ENCODE measurements at places on chromosomes 1 and 21.

DNA sequence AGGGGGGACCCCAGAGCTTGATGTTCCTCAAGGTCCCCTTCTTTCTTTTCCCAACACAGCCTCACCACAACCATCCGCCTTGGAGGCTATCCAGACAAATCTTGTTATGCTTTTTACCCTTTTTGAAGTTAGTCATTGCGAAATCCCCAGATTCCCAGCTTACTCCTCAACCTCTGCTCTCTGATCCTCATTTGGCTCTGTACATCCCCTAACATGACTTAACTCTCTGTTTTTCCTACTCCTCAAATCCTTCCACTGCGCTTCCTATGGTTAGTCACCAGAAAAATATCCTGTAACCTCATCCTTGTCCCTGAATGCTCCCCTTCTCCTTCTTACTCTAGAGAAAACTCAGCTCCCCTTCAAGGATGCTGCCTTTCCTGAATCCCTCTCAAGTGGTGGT, 189.1 kb upstream of the POU3F1 start:
- no peak for DNase-seq

- DNase-seq = no peak
These were observed 139.6 kb downstream of the BRINP2 start for GRCh38 chr1:177310326-177310725.

GRCh38 chr1:204292740-204293139, 67.0 kb downstream of the PLEKHA6 start:
- no peak for DNase-seq

GRCh38 chr1:220040028-220040596, 6.2 kb downstream of the EPRS1 start:
- no peak for DNase-seq

GRCh38 chr1:8284127-8284526, 33.8 kb upstream of the SLC45A1 start:
- DNase-seq = no peak

DNA sequence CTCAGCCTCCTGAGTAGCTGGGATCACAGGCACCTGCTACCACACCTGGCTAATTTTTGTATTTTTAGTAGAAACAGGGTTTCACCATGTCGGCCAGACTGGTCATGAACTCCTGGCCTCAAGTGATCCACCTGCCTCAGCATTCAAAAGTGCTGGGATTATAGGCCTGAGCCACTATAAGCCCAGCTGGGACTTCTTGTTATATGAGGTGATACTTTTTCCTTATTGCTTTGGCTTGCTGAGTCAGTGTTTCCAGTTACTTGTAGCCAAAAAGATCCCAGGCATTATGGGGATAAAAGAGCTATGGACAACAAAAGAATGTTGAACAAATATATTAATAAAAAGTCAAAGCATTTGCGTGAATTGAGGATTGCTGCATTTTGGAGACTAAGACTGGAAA, 69.9 kb upstream of the LPGAT1 start:
- no peak for DNase-seq

GRCh38 chr1:196723325-196724185, 51.1 kb upstream of the CFHR3 start:
- peak; percentile 49 for DNase-seq

GRCh38 chr1:110214454-110215404, 4.6 kb downstream of the KCNC4 start:
- no peak for DNase-seq

- no peak for DNase-seq
These were observed 54.9 kb downstream of the ACOT7 start for GRCh38 chr1:6338695-6339094.

DNA sequence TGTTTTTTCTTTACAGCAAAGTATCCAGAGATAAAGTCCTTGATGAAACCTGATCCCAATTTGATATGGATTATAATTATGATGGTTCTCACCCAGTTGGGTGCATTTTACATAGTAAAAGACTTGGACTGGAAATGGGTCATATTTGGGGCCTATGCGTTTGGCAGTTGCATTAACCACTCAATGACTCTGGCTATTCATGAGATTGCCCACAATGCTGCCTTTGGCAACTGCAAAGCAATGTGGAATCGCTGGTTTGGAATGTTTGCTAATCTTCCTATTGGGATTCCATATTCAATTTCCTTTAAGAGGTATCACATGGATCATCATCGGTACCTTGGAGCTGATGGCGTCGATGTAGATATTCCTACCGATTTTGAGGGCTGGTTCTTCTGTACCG, 6.5 kb downstream of the DEGS1 start:
- DNase-seq = no peak

DNA sequence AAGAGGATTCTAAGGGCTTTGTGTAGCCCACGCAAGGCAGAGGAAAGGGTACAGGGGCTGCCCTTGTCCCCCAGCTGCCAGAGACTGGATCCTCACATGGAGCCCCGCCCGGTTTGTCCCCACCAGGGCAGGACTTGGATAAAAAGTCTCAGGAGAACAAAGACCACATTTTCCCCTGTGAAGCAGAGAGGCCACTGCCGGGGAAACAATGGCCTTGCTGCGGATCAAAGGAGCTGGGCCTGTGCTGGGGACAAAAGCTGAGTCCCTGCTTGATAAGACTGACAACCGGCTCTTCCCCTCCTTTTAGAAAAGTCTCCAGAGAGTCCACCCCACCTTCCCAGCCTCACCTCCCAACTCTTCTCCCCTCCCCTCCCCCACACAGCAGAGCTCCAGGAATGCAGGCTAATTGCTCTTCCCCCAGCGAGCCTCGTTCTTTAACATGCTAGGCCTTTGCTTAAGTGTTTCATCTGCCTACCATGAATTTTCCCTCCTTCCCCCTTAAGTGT, 142.4 kb downstream of the PLPP3 start:
- DNase-seq = no peak

DNA sequence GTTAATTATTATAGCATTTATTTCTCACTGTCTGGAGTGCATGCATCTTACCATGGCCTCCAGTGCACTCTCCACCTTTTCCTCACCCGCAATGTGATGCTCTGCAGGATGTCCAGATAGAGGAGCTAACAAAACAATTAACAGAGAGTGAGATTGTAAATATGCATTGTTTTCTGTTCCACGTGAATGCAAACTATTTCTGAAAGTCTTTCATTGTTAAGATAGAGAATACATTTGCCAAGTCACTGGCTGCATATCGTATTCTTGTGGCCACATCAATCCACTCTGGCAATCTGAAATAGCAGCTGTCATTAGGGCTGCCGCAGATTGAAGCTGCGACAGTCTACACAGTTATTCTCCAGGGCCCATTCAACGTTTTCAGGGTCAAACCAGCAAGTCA, 143.8 kb downstream of the DUSP10 start:
- DNase-seq = no peak

Measured in NCI-H2171 treated with DMSO at 0.1 percent for 48 hours (cell line).